ENCODE measurements at places on chromosomes 11 and 22.

DNA sequence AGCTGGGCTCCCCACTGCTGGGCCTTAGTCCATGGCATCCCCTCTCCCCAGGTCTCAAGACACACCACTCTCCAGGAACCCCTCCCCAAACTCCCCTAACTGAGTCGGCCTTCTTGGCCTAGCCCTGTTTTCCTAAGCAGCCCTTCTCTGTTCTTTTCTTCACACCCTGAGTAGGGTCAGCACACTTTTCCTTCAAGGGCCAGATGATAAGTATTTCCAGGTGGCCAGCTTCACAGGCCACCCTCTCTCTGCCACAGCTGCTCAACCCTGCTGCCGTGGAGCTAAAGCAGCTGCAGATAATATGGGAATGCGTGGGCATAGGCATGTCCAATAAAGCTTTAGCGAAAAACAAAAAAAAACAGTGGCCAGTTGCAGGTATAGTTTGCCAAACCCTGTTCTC is 24.1 kb downstream of the DGCR2 start:
- no peak for DNase-seq

DNA sequence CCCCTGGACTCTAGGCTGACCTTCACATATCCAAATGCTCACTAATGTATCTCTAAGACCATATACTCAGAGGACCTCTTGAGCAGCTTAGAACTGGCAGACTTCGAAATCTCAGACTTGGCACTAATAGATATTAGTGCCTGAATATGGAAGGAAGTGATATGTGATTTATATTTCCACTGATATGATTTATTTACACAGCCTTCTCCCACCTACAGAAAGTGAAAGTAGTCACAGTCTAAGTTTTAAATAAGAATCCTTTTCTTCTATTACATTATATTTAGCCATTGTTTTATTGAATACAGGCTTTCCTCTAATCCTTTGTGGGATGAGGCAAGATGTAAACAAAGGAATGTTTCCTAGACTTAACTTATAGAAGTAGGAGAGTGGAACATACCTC is 6.7 kb upstream of the NAV2 start:
- DNase-seq = no peak

GRCh38 chr11:86167499-86168164 is 76.9 kb upstream of the EED start:
- no peak for DNase-seq

DNA sequence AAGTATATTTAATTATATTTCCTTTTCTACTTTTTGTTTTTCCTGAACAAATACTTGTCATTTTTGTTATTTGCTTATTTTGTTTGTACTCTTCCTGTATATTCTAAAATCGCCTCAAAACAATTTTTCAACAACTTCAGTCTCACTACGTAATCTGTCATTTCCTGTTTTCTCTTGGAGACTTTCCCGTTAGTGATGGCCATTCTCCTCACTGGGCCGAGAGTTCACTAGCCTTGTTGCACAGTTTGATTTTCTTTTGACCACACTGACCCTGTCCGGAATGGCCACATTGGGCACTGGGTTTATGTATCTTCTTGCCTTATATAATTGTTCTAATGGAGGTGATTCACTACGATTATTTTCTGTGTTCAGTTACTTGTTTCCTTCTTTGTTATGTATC is 726.1 kb downstream of the FAM181B start:
- DNase-seq = no peak

DNA sequence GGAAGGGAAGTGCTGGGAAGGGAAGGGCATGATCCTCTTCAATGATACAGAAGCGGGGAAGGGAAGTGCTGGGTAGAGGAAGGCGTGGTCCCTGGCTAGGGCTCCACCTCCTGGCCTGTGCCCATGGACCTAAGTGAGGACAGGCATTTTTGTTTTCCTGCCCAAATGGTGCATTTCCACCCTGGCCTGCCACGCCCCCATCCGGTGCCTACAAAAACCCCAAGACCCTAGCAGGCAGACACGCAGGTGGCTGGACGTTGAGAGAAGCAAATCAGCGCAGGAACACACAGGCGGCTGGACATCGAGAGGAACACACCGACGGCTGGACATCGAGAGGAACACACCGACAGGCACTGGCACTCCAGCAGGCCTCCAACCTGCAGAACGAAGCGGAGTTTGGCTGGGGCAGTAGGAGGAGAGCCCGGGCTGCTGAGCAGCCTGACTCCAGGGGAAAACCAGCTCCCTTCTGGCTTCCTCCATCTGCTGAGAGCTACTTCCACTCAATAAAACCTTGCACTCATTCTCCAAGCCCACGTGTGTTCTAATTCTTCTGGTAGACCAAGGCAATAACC is 628.3 kb downstream of the BUD13 start:
- no peak for DNase-seq

DNA sequence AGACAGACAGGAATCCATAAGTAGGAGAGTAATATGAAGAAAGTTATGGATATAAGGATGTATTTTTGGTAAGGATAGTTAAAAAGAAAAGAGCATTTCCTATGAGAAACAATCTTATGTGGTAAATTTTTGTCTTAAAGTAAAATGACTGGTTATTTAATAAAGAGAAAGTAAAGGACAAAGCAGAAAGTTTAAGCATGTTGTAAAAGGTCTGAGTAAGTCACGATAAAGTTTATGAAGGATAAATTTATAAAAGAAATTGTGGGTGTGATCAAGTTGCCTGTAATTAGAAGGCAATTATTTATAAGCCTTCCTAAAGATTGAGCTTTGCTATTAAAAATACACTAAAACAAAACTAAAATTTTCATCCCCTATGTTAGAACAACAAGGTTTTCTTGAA is 314.7 kb upstream of the SYN3 start:
- DNase-seq = no peak

GRCh38 chr11:69446108-69446507 is 35.4 kb upstream of the LINC01488 start:
- DNase-seq = no peak

DNA sequence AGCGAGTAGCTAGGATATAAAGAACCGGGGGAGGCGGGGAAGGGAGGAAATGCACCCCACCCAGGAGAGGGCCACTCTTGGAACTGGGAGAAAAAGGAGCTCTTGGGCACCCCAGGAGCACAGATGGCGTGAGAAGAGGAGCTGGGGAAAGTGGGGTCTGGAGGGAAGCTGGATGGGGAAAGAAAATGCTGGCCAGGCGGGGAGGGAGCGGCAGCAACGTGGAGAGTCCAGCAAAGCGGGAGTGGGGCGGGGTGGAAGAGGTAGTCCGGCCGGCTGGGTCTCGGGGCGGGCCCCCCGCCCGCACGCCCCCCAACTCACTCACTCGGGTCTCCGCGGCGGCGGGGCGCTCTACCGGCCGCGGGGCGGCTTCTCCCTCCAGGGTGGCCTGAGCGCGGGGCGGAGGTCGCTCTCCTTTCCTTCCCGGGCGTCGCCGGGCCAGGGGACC is 522 bp downstream of the TOB2 start:
- no peak for DNase-seq

GRCh38 chr22:26106412-26106811 is 62.9 kb upstream of the SEZ6L start:
- no peak for DNase-seq

DNA sequence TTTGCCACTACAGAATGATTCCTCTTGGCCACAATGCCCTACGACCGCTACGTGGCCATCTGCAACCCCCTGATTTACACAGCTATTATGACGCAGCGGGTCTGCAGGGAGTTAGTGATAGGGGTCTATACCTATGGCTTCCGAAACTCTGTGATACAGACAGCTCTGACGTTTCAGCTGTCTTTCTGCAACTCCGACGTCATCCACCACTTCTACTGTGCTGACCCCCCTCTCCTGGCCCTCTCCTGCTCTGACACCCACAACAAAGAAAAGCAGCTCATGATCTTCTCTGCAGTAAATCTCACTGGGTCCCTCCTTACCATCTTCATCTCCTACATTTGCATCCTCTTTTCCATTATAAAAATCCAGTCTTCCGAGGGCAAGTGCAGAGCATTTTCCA is 52.3 kb upstream of the OR5P2 start:
- DNase-seq = no peak

DNA sequence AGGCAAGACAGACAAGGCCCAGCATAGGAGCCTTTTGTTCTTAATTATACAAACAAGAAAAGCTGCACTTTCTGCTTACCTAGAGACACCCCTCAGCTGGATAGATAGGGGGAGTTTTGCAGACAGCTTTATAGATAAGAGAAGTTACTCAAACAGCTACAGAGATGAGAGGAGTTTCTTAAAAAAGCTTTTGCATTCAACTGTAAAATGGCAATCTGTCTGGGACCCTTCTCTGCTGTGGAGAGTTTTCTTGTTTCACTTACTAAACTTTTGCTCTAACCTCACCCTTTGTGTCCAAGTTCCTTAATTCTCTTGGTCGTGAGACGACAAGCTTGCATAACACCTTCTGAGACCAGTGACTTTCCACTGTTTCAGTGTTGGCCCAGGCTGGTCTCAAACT is 103.8 kb upstream of the CHORDC1 start:
- DNase-seq = no peak

DNA sequence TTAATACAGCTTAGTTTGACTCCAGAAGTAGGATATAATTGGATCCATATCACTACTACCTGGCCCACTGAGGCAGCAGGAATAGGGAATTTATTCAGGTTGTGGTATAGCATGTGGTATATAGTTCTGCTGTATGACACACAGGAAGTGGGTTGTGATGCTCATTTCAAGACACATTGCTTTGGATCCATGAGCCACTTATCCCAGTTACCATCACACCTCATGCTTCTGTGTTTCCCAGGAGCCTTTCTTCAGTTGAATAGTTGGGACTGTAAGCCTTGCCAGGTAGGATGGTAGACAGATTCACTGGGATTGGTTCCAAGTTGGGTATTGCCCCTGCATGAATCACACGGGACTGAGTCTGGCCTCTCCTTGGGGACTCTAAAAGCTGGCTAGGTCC is 9.9 kb upstream of the SLC37A2 start:
- DNase-seq = no peak

- DNase-seq = no peak
These were observed 40.7 kb downstream of the MOB2 start for GRCh38 chr11:1445741-1446445.

Measured in stimulated activated CD8-positive, alpha-beta memory T cell treated with anti-CD3 and anti-CD28 coated beads, Interleukin-7, amount 100 ng/mL, for 4 hours (primary cell).